ENCODE measurements at places on chromosomes 3 and 15. TPM values are rescaled to one million over a fixed set of nuclear protein-coding genes. Genes with fewer than 3 reads are reported as not detected.

LRRC31 gene
- total RNA-seq: not detected

CMSS1 gene
- 21.1 TPM for total RNA-seq

RTP1 gene
- not detected for total RNA-seq

GOLGA8S gene
- total RNA-seq: not detected

PAQR5 gene
- total RNA-seq: 2.6 TPM
